ENCODE measurements at places on chromosomes 7 and 10. TPM values are rescaled to one million over a fixed set of nuclear protein-coding genes. Genes with fewer than 3 reads are reported as not detected.
A peak's percentile ranks its signal among the peaks of the same experiment; 100 is the strongest.

The TAC1 gene
- not detected for total RNA-seq

DNA sequence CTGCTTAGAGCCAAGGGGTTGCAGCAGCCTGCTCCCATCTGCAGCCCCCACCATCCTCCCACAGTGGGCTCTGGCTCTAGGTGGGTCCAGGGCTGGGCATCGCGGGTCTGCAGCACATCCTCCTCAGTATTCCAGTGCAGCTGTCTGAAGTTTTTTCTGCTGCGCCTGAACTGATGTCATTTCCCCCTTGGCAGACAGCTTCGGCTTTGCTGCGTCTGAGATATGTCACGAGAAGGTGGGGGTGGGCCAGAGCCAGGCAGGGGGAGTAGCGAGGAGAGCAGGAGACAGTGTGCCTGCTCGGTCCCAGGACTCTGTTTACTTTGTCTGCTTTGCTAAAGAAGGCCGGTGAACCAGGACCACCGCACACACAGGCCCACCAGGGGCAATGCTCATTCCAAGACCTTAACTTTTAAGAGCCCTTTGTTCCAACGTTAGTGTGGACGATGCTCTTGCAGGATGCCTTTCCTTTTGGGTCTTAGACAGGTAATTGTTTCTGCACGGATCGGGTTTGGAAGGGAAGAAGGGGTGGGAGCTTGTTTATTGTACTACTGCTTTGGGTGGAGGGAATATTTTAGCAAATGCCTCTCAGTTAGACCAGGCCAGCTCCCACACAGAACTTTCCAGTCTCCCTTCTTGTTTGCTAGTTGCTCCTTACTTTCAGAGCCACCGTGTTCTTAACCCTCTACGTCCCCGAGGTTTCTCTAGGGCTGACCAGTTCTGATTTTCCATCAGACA is 32.4 kb downstream of the WBP1L start:
- H3K4me3 ChIP-seq: peak overlapping the region; percentile 40
- H3K27me3 ChIP-seq: no peaks in the 10 kb centered on the region
- H3K27ac ChIP-seq: peak overlapping the region; percentile 89
- no peaks in the 10 kb centered on the region for H3K36me3 ChIP-seq
- DNase-seq: peak; percentile 94

The CCDC172 gene
- total RNA-seq: not detected

- DNase-seq: no peak
- H3K27me3 ChIP-seq: no peaks in the 10 kb centered on the region
- H3K27ac ChIP-seq: no peak overlapping the region
- no peak overlapping the region for H3K4me3 ChIP-seq
Observed at GRCh38 chr7:90654718-90655427, 58.8 kb downstream of the CDK14 start.

GRCh38 chr10:11609492-11610093 is 1.9 kb downstream of the USP6NL start:
- H3K27me3 ChIP-seq: no peaks in the 10 kb centered on the region
- H3K27ac ChIP-seq: peak overlapping the region; percentile 94

The CFAP43 gene
- not detected for total RNA-seq

DNA sequence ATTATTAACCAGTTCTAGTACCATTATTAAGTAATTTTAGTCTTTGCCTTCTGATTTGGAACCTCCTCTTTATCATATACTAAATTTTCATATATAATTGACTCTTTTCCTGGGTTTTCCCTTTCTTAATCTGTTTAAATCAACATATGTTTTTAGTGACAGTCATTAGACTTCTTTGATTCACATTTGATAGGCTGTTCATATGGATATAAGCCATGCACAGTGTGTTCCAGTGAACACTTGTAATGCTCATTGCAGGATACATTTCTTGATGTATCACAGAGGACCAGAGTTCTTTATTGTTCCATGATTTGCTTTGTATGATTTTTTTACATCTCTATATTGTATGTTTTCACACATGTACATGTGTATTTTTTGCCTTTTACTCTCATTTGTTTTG is 114.0 kb downstream of the MLLT10 start:
- H3K4me3 ChIP-seq: no peak overlapping the region
- H3K4me1 ChIP-seq: peaks cover 7% of the 10 kb centered on the region
- H3K36me3 ChIP-seq: peaks cover 12% of the 10 kb centered on the region
- H3K27ac ChIP-seq: no peak overlapping the region
- DNase-seq: no peak

The GTF2I gene
- total RNA-seq: 109 TPM

The RBM20 gene
- total RNA-seq: 6.2 TPM

GRCh38 chr7:69772718-69773436 is 174.6 kb downstream of the AUTS2 start:
- H3K27me3 ChIP-seq: no peaks in the 10 kb centered on the region
- H3K4me1 ChIP-seq: no peaks in the 10 kb centered on the region
- H3K27ac ChIP-seq: no peak overlapping the region
- no peak overlapping the region for H3K4me3 ChIP-seq

DNA sequence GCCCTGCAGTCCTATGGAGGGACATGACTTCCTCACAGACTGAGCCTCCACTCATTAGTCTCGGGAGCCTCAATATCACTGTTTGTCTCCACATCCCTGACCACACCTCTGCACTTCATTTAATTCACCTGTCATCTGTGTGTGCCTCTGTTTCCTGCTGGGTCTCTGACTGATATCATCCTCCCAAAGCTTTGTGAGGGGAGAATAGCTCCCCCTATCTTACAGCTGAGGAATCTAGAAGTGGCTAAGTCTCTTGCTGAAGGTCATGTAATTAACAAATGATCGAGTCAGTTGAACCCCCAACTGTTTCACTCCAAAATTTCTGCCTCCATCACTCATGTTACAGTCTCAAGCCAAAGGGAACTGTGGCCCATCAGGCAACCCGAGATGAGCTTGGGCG is 5.5 kb upstream of the CPXM2 start:
- H3K36me3 ChIP-seq: no peaks in the 10 kb centered on the region
- H3K4me1 ChIP-seq: no peaks in the 10 kb centered on the region
- H3K27ac ChIP-seq: no peak overlapping the region
- H3K27me3 ChIP-seq: peaks cover 4% of the 10 kb centered on the region
- no peak for DNase-seq
- no peak overlapping the region for H3K4me3 ChIP-seq

The AQP1 gene
- 40.4 TPM for total RNA-seq

The SLC13A1 gene
- 0.18 TPM for total RNA-seq

The PPP1R3C gene
- 12.8 TPM for total RNA-seq

GRCh38 chr7:130387628-130388403 is 7.5 kb downstream of the CPA1 start:
- H3K36me3 ChIP-seq: no peaks in the 10 kb centered on the region
- DNase-seq: no peak
- H3K4me1 ChIP-seq: no peaks in the 10 kb centered on the region
- H3K27ac ChIP-seq: no peak overlapping the region
- no peak overlapping the region for H3K4me3 ChIP-seq

The OR2A12 gene
- not detected for total RNA-seq

GRCh38 chr7:90655566-90655965 is 59.4 kb downstream of the CDK14 start:
- no peak overlapping the region for H3K27ac ChIP-seq
- no peaks in the 10 kb centered on the region for H3K27me3 ChIP-seq
- H3K36me3 ChIP-seq: no peaks in the 10 kb centered on the region
- H3K4me3 ChIP-seq: no peak overlapping the region
- no peaks in the 10 kb centered on the region for H3K4me1 ChIP-seq

DNA sequence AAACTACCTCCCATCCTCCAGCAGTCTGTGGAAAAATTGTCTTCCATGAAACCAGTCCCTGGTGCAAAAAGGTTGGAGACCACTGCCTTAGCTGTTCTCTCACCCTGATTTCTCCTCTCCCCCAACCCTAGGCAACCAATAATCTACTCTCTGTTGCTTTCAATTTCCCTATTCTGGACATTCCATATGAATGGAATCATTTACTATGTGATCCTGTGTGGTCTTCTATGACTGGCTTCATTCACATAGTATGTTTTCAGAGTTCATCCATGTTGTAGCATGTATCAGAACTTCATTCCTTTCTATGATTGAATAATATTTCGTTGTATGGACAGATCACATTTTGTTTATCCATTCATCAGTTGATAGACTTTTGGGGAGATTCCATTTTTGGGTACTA is 38.3 kb upstream of the DLG5 start:
- no peaks in the 10 kb centered on the region for H3K36me3 ChIP-seq
- H3K27ac ChIP-seq: no peak overlapping the region
- no peak overlapping the region for H3K4me3 ChIP-seq
- H3K4me1 ChIP-seq: no peaks in the 10 kb centered on the region
- H3K27me3 ChIP-seq: no peaks in the 10 kb centered on the region

DNA sequence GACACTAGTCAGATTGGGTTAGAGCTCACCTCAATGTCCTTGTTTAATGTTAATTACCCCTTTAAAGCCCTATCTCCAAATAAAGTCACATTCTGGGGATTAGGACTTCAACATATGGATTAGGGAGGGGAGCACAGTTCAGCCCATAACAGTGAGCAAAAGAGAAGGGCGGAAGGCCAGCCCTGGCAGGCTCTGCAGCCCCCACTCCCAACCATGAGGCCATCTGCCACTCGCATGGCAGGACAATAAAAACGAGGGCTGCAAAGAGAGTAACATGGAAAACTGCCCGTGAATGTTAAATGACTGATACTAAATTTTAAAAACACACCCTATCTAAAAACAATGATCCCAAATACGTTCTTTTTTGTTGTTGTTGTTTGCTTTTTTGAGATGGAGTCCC is 38.7 kb downstream of the RGS10 start:
- H3K4me3 ChIP-seq: no peak overlapping the region
- H3K27ac ChIP-seq: no peak overlapping the region
- H3K36me3 ChIP-seq: no peaks in the 10 kb centered on the region
- H3K4me1 ChIP-seq: peaks cover 12% of the 10 kb centered on the region
- no peaks in the 10 kb centered on the region for H3K27me3 ChIP-seq

DNA sequence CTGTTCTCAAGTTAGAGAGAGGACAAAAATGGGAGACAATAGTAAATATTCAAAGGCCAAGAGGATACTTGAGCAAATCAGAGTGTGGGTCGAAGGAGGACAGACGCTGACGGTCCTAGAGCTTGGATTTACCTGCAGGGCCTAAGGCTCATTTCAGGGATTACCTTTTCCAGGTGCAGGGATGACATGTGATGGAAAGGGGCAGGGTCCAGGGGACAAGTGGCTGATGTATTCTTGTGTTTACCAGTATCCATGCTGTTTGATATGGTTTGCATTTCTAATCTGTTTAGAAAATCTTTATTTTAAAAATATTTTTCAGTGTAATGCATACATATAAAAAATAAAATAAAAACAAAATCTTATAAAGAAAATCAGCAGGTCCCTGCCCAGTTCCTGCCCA is 5.3 kb downstream of the GALNTL5 start:
- no peak overlapping the region for H3K27ac ChIP-seq
- no peaks in the 10 kb centered on the region for H3K4me1 ChIP-seq
- no peaks in the 10 kb centered on the region for H3K27me3 ChIP-seq

DNA sequence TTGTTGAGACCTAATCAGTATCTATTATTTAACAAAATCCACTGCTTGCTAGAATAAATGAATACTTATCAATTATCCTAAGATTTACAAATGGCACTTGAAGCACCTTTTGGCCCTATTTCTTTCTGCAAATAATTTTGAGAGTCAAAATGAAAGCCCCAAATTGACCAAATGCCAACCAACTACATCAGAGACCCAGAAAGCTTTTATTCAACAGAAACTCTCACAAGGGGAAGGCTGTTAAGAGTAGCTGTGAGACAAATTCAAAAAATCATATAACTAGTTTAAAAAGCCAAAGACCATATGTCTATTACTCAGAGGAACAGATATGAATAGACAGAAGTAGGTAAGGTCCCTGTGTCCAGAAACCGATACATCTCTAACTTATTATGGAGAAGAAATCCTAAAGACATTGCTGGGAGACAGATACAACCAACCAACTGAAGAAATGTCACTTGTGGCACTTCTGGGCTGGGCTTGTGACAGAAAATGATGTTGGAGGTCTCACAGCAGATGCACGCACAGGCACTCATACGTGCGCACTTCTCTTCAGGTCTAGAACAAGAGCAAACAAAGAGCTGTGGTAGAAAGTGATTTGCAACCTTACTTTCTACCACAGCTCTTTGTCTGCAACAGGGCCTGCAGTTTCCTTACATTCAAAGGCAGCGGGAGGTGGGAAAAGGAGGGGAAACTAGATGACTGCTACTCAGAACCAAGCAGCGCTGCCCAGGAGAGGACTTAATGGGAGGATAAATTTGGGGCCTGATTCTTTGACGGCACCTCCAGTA is 58.6 kb upstream of the KCNIP2 start:
- peaks cover 4% of the 10 kb centered on the region for H3K36me3 ChIP-seq
- no peak overlapping the region for H3K4me3 ChIP-seq
- no peak overlapping the region for H3K27ac ChIP-seq

The BAIAP2L1 gene
- total RNA-seq: 53.0 TPM

DNA sequence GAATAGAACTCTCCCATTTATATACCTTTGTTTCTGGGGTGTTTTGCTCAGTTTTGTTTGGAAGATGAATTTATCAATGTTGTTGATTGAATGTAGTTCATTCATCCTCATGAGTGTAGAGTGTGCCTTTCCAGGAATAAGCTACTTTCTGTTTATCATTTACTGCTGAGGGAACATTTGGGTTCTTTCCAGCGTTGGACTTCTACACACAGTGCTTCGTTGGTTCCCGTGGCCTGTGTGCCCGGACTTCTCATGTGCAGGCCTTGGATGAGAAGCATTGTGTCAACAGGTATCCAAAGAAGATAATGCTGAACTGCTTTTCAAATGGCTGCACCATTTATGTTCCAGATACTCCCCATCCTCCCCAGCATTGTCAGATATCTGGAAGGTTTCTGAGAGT is 107.6 kb upstream of the TNS3 start:
- H3K36me3 ChIP-seq: no peaks in the 10 kb centered on the region
- H3K27me3 ChIP-seq: no peaks in the 10 kb centered on the region
- no peak overlapping the region for H3K4me3 ChIP-seq
- no peak overlapping the region for H3K27ac ChIP-seq
- peaks cover 5% of the 10 kb centered on the region for H3K4me1 ChIP-seq
- no peak for DNase-seq

DNA sequence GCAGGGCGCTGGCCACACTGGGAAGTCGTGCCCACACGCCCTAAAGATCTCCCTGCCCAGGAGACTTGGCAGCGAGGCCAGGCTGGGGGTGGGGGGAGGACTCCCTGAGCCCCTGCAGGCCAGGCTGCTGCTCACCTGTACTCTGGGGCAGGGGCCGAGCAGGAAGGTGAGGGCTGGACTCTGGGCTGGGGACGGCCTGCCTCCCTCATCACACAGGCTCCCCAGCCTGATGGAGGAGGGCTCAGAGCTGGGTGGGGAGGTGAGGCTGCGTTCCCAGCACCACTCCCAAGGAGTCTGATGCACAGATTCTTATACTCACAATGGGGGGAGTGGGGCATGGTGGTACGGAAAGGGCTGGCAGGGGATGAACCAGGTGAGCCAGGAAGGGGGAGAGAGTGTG is 71.2 kb downstream of the ELFN1 start:
- no peak overlapping the region for H3K4me3 ChIP-seq
- H3K4me1 ChIP-seq: peaks cover 18% of the 10 kb centered on the region
- DNase-seq: no peak
- H3K27ac ChIP-seq: no peak overlapping the region
- H3K27me3 ChIP-seq: no peaks in the 10 kb centered on the region

DNA sequence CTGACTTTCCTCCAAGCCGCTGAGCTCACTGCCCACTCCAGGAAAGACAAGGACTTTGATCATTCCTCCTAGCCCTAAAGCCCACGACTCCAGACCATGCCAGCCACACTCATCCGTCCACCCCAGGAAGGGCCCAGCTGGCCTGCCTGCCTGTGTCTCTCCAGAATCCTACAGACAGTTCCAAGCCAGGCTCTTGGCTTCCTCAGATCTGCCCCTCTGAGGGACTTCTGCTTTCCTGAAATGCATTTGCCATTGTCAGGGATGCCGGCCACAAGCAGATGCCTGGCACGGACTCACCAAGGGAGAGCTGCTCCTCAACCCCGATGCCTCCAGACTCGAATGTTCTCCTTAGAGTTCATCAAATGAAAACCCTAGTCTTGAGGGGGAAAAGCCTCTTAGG is 155.8 kb downstream of the OAT start:
- no peaks in the 10 kb centered on the region for H3K27me3 ChIP-seq
- no peaks in the 10 kb centered on the region for H3K4me1 ChIP-seq
- no peak overlapping the region for H3K27ac ChIP-seq

Measured in stomach (tissue), 19 donors.